ENCODE measurements at places on chromosomes 12 and 14.

DNA sequence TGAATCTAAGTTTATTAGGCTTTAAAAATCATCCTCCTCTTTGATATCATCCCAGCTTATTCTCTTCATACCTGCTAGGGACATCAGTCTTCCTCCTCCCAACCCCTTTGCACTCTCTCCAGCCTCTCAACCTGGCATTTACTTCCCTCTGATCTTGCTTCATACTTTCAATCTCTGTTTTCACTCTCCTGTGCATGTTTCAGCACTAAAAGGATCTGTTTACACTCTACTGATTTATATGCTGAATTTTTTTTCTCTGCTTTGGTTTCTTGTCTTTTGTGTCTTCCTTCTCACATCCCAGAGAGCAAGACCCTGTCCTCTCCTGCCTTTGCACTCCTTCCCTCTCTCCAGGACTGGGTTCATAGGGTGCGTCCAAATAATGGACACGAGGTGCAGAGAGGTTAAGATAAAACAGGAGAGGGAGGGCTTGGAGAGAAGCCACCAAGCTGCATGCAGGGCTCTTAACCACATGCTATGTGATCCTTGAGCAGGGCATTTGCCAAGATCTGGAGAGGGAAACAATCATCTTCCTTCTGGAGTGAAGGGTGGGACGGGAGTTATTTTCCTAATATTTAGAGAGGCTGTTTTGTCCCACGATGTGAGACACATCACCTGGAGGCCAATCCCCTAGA is 3.0 kb upstream of the CISTR start:
- DNase-seq: no peak

DNA sequence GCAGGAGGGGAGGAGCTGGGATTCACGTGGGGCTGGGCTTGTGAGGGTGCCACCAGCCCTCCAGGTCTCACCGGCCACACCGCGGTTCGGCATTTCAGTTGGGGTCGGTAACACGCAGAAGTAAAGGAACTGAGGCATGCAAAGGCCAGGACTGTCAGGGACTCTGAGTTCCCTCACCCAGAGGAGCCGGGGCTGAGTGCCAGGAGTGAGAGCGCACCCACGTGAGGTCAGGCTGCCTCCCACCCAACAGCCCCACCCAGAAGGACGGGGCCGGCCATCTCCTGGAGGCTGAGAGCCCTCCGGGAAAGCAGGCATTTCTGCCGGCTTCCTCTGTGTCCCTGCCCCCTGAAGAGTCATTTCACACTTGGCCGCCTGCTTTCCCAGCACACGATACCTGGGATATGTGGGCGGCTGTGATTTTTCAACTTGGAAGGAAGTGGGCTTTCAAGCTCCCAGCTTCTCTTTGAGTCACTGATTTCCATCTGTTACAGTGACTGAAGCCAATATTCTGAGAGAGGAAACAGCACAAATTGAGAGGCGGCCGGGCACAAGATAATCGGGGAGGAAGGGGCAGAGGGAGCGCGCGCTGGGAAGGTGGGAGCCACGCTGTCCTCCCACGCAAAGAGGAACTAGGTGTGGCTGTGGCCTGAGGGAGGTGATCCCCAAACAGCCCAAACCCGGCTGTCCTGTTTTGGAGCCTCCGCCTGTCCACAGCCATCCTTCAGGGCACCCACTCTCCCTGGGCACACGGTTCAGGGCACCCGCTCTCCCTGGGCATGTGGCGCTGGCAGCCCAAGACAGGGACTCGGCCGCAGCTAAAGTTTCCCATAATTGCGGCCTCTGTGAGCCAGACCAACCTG is 19.0 kb downstream of the GALNT9 start:
- no peak for DNase-seq

- DNase-seq: no peak
Measured at GRCh38 chr14:104726600-104727451, 2.8 kb downstream of the ADSS1 start.

DNA sequence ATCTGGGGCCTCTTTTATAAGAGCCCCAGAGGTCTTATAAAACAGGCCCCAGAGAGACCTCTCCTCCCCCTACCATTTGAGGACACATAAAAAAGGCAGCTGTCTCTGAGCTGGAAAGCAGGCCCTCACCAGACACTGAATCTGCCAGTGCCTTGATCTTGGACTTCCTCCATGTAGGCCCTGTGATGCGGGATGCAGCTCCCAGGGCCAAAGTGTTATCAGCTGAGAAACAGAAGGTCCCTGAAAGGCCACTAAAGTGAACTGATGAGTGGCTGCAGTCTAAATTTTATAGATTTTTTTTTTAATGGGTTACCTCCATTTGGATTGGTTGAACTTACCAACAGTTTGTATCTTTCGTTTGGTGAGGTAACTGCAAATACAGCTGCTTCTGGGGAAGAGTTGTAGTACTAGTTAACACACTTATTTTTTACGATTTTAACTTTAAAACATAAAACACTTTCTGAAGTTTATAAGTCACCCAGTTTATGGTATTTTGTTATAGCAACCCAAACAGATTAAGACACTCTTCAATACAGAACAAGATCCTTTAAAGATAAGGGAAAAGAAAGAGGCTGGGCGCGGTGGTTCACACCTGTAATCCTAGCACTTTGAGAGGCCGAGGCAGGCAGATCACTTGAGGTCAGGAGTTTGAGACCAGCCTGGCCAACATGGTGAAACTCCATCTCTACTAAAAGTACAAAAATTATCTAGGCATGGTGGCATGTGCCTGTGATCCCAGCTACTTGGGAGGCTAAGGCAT is 5.6 kb upstream of the GUCY2C start:
- no peak for DNase-seq

Data from thymus (tissue), 14 donors.